Vagina (tissue), 2 donors: ENCODE measurements at places on chromosomes 1 and 21.

GRCh38 chr21:41403966-41404365, 22.1 kb upstream of the MX1 start:
- peak; percentile 76 for DNase-seq

DNA sequence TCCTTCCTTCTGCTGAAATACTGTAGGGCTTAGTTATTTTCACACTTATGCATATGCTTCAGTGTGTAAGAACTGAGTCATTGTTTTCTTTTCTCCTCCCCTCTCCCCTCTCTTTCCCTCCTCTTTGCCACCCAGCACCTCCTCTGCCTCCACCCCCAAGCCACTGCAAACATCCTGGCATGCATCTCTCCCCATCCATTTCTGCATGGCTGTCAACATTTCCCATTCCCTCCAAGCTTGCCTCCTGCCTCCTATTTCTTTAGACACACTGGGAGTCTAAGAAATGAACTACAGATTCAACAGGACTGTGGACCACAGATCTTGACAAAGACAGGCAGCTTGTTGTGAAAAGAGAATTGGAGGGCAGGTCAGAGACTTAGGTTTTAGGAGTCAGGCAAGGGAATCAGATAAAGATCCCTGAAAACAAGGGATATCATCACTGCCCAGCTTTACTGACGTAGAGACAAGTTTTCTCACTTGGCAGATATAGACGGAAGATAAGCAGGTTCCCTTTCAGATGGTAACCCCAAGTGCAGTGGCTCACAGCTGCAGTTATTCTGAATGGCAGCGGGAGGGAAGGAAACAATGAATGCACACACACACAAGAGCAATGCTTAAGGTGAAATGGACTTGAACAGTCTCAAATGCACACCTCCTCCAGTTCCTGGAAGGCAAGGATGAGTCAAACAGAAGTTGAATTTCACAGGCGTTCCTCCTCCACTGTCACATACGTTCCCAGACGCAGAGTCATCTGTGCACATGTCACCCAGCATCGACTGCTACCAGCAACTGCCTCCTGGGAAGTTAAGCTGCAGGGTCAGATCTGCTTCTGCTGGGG, 56.1 kb downstream of the HIVEP3 start:
- DNase-seq: no peak

DNA sequence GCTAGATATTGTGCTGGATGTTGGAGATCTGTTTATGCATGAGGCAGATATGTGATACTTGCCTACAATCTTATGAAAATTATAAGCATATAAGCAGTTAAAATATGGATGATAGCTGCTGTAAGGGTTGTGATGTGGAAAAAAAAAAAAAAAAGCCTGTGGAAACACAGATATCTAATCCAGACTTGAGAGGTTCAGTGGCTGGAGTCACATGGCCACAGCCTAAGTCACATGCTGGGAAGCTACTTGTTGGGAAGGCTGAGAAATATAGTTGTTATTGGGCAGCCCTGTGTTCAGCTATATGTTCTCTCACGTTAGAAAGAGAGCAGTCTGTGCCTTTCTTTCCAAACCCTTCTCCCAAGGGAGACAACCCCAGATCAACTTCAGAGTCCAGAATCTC, 15.1 kb downstream of the RAVER2 start:
- no peak for DNase-seq

- DNase-seq: no peak
Observed at GRCh38 chr1:223010582-223011504, 132.2 kb downstream of the TLR5 start.

- no peak for DNase-seq
Observed at GRCh38 chr1:229323201-229323600, 19.6 kb downstream of the CCSAP start.

GRCh38 chr21:28455253-28455600, 537.5 kb downstream of the LTN1 start:
- no peak for DNase-seq

DNA sequence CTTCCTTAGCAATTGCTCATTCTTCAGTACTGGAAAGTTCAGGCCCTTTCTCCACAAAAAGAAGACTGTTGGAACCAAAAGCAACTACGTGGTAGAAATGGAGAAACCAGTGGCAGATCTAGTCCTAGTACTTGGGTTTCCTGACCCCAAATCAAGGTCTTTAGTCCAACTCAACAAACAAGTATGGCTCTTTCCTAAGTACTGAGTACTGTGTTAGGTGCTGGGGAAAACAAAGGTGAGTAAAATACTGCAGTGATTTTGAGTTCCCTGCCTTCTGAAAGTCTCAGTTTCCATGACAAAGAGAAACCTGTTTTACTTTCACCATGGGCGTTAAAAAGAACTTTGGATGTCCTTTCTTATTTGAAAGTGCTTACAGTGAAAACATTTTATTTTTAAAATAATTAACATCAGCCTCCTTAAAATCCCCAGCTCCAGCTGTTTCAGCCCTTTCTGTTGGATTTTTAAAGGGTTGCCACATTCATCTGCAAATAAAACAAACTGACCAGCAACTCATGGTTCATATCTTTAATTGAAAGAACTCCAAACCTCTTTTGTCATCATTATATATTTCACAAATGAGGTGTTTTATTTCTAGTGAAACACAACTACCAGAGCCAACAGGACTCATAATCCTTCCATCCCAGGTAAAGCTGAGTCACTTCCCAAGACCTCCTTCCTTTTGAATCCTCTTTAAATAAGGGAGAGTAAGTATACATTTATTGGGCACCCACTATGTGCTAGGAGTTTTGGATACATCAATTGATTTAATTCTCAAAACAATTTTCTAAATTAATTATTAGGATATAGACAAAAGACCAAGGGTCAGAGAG, 35.4 kb downstream of the PLPP3 start:
- no peak for DNase-seq

- no peak for DNase-seq
Observed at GRCh38 chr1:38964140-38964548, 22.5 kb upstream of the RHBDL2 start.

DNA sequence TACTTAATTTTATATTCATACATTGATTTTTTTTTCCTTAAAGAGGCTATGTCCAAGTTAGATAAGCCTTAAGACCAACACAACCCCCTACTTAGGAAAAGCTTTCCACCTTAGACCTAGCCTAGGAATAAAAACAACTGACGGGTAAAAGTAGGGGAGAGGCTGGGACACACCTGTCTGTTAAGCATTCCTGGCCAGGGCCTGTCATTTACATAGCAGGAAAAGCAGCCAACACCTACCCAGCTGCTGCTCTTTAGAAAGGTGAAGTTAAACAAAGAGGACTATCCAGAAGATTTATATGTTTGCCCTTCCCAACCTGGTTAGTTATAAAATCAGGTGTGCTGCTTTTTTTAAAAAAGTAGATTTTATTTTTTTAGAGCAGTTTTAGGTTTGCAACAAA, 29.1 kb upstream of the SAMD13 start:
- DNase-seq: no peak

GRCh38 chr1:184971522-184972265, 2.6 kb downstream of the NIBAN1 start:
- DNase-seq: no peak

DNA sequence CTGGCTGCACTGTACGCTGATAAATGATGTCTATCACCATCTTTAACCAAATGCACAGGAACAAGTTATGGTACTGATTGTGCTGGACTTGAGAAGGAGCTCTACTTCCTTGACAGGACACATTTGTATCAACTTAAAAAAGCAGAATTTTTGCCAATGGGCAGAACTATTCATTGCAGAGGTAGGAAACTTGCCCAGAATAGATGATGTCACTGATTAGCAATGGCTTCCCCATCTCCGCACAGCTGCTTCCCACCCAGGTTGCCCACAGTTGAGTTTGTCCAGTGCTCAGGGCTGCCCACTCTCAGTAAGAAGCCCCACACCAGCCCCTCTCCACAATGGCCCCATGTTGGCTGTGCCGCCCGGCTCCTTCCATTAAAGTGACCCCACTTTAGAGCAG, 33.4 kb downstream of the CAPN2 start:
- DNase-seq: no peak

DNA sequence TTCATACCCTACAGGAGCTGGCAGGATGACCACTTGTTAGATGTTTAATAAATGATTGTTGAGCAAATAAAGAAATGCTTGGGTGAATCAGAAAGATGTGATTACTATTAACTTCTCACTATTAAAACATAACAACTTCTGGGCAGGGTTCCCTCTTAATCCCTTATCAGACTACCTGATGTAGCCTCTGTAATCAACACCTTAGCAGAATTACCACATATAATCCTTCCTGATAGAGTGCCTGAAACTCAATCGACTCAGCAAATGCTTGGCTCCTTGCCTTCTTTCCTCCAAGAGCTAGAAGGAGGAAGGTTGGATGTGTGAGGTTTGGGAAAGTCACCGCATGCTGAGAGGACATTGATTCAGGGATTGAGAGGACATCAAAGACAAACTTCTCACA, 34.8 kb upstream of the DSCAM start:
- DNase-seq: no peak

DNA sequence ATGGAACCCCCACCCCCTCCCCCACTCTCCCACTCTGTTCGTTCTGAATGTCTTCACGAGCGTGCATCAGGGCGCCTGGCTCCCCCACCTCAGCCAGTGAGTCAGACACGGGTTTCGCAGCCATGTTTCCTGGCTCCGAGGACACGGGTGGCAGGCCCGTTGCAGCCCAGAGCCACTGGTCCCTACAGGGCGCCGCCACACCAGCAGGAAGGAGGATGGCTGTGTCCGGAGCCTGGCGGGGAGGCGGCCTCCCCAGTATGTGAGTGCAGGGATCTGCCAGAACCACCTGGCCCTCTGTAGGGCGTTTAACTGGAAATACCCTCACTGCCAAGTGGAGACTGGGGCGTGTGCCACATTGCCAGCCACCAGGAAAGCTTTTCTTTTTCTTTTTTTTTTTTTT, 18.5 kb downstream of the CSTB start:
- DNase-seq: no peak

DNA sequence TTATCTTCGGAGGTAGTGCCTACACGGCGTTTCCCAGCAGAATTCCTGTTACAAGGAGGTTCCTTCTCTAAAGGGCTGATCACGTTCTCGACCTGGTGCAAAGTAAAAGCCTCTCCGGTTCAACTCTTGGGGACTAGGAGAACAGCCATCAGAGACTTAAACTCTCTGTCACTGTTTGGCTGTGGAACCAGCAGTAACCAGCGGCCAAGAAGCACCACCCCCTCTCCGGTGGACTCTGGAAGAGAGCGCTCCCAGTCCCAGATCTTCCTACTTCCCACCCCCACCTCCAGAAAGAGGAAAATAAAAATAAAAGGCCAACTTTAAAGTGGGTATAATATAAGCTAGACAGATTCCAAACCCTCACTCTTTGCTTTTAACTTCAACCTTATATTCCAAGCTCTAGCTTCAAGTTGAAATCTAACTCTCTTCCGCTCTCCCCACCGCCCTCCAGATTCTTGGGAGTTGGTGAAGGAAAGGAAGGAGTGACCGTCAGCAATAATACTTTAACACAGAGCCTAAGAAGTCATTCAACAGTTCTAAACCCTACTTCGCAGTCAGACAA, 2.9 kb downstream of the BRINP3 start:
- no peak for DNase-seq

- DNase-seq: no peak
Observed at GRCh38 chr21:33495743-33496142, 4.2 kb upstream of the DNAJC28 start.
